ENCODE measurements at places on chromosomes 12 and 14.

- DNase-seq, result no peak
Observed at GRCh38 chr12:45168976-45169375, 46.9 kb upstream of the ANO6 start.

DNA sequence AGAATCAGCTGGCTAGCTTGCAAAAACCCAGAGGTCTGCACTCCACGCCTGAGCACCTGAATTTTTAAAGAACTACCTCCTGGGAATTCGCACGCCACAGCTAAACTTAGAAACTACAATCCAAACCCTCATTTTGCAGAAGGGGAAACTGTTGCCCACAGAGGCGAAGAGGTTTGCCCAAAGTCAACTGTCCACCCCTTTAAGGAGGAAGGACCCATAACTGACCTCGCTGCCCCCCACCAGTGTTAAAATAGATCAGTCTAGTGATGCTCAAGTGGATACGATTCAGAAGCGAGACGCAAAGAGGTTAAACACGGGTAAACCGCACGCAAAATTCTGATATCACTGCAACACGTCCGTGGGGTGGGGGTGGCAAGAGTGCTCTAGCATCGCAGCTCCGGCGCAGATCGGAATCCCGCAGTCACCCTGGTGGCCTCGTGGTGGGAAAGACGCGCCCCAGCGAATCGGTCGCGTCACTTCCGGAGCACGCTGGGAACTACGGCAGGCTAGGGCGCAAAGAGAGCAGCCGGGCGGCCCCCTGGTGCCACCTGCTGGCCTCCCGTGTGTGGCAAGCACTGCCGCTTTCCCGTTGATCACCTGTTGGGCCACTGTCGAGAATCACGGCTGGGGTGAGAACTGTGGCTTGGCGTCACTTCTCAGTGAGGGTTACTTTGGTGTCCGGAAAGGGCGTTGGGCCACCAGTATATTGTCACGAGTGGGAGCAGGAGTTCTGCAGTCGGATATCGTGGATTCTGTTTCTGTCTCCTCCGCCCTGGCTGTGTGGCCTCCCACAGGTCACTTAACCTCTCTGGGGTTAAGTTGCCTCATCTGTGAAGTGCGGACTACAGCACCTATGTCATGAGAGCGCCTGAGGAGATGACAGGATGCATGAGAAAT lies at the start of gene ALKBH2:
Gene ALKBH2, minus strand, starts transcription at position 451 of the 897 bp plus-strand sequence. CDS start 686 bp downstream, outside the sequence.
- peak; percentile 55 for DNase-seq

DNA sequence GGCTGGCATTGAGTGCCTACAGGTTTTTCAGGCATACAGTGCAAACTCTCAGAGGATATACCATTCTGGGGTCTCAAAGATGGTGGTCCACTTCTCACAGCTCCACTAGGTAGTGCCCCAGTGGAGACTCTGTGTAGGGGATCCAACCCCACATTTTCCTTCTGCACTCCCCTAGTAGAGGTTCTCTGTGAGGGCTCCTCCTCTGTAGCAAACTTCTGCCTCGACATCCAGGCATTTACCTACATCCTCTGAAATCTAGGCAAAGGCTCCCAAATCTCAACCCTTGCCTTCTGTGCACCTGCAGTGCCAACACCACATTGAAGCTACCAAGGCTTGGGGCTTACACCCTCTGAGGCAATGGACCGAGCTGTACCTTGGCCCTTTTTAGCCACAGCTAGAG lies 179.2 kb downstream of the CCDC91 start:
- DNase-seq, result no peak

DNA sequence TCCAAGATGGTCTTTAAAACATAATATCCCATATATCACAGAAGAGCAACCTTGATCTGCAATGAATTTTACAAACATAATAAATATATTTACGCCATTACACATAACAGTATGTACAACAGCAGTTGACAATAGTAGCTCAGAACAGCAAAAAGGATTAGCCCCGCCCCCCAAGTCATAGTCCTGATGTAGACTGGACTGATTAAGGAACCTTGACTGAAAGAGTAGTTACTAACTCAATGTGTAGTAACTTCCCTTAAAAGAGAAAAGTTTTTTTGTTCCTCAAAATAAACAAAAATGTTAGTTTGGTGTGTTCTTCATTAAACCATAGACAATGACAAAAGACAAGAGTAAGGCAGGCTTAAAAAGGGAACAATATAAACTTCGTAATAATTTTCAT lies 44.5 kb downstream of the GTF2A1 start:
- DNase-seq, result no peak

DNA sequence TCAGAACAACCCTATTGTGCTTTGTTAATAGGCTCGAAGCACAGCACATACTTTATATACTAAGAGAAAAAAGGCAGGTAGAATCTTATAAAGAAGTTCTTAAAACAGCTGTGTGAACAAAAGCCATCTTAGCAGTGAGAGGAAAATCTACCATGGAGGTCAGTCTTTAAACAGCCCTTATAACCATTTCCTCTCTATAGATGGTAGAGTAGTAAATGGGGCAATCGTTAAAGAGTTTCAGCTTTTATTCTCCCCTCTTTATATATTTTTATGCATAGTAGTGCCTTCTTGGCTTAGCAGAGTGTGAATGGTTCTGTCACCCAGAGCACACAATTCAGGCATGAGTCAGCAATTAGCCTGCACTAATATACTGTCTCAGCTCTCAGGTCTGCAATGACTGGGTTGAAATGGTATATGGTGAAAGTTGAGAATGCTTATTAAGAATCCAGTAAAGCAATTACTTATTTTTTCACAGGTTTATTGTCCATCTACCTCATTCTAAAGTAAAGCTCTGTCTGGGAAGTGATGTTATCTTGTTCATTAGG lies 305.0 kb downstream of the NELL2 start:
- no peak for DNase-seq
